ENCODE measurements at places on chromosomes 12 and 14.
A peak's percentile ranks its signal among the peaks of the same experiment; 100 is the strongest.

DNA sequence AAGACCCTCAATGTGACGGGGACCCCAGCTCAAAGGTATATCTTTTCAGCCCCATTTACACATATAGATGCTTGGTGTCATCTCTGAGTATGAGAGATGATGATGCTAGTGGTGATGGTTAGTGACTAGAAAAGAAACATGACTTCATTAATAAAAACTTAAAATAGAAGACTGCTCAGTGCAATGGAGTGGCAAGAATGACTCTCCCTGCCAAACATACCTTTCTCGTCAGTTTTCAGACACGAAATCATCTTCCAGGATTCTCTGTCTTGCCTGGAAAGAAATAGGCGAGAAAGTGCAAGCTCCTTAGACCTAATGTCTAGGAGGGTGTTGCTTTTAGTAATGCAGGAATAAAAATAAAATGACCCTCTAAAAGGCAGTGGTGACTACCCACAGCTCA lies 71.7 kb downstream of the TPH2 start:
- DNase-seq: no peak

GRCh38 chr12:108136697-108137096 lies 7.6 kb downstream of the WSCD2 start:
- no peak for DNase-seq

- no peak for DNase-seq
Observed at GRCh38 chr12:100163416-100164152, 20.9 kb upstream of the BLTP3B start.

- no peak for DNase-seq
Observed at GRCh38 chr12:4375449-4375848, 4.1 kb downstream of the FGF23 start.

GRCh38 chr14:65321370-65321875 lies 91.1 kb upstream of the FUT8 start:
- peak; percentile 82 for DNase-seq

DNA sequence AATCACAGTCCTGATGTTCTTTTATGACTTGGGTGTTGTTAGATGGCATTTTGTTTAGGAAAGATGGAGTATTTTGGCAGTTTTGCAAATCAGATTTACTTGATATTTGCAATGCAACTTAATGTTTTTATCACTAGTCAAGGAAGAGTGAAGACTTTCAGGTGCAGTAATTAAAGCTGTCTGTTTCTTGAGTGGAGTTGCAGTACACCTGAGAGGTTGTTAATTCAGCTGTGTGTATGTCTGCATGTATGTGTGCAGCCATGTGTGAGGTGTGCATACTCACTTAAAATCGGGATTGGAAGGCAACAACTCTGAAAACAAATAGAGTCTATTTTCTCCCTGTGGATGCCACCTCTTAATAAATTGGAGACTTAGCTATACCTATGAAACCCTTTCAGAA lies 94.5 kb downstream of the RMST start:
- DNase-seq: no peak

DNA sequence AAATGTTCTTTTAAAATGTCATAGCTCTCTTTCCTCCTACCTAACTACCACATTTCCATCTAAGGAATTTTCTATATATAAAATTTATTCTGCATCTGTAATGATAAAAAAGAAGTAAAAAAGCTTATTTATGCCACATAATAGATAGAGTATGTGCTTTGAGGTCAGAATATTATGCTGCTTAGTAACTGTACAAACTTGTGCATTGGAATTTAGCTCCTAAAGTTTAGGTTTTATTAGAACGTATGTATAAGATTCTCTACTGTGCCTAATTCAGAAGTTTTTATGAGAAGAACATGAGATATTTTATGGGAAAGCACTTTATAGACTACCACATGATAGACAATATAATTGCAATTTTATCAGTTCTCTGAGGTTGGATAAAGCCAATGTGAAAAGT lies 384.6 kb downstream of the SLC16A7 start:
- DNase-seq: no peak

DNA sequence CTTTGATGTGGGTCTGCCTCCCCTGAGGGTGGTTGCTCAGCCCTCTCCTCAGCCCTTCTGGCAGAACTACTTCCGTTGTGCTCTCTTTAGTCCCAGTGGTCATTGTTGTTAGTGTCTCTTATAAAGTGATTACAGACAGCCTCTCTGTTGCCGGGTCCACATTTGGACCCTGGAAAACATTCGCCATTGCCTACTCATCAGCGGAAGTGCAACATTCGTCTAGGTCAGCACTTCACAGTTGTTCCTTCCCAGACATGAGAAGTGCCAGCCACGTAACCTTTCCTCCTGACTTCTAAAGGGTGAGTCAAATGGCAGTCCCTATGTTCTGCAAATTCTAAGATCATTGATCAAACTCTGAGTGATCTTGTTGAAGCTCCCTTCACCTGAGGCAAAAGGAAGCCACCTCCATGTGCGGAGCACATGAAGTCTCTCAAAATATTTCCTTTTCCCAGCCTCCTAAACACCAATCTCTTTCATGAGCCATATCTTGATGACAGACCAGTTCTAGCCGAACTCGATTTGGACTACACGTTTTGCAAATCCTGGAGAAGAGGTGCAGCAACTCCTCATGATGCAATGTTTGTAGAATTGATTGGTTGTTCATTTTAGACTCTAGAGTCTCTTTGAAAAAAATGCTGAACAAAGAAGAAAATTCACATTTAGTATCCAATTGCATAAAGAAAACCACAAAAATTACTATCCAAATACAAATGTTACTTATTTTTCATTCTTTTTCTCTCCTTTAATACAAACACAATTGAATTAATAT lies 163.8 kb downstream of the RPL10L start:
- no peak for DNase-seq

DNA sequence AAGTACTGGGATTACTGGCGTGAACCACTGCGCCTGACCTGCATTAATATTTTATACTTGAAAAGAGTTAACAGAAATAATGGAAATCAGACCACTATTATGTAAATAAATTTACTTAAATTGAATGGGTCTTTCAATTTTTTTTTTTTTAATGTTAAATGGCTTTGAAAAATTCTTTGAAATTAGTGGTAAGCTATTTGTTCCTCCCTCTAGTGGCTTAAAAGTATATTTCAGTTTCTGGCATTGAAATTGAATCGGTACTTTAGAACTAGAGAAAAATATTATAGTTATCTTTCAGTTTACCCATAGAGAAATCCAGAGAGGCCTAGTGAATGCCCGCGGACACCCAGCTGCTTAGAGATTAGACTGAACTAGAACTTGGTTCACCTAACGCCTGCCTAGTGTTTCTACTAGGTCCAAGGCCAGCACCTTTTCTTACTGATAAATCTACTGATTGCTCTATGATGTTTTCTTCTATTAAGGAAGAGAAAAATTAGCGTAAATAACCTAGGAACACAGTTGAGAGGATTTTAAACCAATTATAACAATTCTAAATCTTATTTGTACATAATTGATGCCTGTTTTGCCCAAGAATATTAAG lies 106.5 kb downstream of the EML1 start:
- DNase-seq: no peak

GRCh38 chr12:4786795-4787194 lies 66.6 kb downstream of the GALNT8 start:
- DNase-seq: no peak

DNA sequence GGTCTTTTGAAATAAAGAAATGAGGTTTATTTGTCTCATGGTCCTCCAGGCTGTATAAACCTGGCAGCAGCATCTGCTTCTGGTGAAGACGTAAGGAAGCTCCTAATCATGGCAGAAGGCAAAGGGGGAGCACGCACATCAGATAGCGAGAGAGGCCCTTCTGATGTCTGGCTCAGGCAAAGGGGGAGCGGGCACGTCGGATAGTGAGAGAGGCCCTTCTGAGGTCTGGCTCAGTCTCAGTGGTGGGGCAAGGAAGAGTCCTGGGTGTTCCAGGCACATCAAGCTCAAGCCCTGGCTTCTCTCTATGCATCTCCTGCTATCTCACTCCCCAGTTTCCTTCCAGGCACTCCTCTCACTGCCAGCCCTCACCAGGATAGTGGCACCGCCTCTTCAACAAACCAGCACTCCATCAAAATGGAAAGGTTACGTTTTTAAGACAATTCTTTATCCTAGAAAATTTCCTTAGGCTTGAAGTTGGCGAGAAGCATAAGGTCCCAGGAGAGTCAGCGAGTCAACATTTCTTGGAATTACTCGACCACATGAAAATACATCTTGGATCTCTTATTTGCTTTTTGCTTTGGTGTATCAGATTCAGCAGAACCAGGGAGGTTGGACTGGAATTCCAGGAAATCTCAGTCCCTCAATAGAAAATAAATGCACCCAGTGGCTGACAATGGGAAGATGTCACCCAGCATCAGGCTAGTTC lies 189.6 kb upstream of the TMEM132C start:
- DNase-seq: no peak
